ENCODE measurements at places on chromosomes 3 and 15.
A peak's percentile ranks its signal among the peaks of the same experiment; 100 is the strongest.

DNA sequence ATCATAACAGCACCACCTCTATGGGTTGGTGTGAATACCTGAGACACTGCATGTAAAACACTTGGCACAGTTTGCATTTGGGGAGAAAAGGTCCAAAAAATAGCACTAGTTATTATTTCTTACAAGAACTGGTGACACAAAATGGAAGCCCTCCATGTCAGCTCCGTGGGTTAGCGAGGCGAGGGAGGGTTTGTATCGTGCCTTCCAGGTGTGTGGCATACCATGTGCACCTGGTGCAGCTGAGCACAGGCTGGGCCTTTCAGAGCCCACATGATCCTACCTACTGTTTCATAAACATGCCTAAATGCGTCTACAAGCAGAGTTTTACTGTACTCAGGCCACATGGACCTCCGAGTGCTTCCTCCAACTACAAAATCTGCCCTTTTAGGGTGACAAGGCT lies 5.6 kb downstream of the CXCR6 start:
- no peak for DNase-seq

DNA sequence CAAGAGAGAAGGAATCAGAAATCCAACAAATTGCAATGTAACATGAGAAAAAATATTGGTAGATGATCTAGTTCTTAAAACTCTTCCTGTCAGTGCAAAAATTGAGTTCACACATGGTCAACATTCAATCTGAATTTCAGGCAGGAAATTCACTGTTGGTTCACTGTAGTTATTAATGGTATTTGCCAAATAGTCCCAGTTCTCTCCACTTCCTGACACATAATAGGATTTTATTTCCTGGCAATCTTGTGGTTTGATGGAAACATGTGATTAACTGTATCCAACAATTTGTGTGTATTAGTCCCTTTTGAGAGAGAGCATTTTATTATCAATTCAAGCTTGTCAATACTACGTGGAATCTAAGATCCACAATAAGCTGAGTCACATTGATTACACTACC lies 1103.1 kb downstream of the ROBO2 start:
- DNase-seq = no peak

- no peak for DNase-seq
Measured at GRCh38 chr15:89749054-89749453, 2.0 kb downstream of the MESP1 start.

DNA sequence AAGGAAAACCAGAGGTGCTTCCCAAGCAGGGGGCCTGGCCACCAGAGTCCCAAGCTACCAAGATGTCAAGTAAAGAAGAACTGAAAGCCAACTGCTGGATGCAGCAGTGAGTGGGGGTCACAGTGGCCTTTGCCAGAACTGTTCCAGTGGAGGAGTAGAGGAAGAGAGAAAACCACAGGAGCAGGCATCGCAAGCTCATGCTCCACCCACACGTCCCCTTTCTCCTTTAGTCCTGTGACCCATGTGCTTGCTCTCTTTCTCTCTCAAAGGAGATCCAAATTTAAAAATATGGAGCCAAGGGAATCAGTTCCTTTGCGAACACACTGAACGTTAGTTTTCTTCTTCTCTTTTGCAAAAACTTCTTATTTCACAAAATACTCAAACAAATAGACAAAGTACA lies 12.4 kb upstream of the ABHD2 start:
- no peak for DNase-seq

DNA sequence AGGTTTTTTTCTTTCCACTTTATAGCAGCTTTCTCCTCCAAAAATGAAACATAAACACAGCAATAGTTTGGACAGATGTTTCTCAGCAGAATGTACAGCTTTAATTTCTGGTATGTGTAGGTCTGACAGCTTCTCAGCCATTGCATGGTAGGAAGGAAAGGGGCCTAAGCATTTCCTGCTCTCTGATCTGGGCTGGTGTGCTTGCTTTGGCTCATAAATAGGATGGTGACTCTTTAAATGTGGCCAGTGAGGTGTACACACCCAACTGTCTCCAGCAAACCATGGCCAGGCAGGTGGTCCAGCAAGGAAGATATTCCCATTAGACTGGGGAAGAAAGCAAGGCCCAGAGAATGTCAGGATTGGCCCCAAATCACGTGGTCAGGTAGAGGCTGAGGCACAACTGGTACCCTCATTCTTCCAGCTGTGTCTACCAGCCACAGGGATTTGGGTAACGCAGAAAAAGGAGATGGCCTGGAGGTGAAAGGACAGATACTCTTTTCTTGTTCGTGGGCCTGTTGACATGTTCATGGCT lies 52.1 kb downstream of the ITGA11 start:
- DNase-seq = no peak

DNA sequence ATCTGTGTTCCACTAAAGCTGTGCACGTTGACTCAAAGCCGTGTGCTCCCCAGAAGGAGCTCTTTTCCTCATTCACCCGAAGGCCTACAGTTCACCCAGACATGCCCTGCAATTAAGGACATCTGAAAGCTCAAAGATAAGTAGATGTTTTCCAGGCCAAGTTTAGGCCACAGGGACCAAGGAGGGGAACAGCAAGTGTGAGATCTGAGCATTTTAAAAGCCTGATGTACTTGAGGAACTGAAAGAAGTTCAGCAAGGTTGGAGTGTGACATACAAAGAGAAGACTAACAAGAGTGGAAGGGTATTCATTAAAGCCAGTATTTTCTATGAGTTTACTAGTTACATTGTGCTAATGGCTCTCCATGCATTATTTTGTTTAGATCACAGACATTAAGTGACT lies 68.0 kb downstream of the CASR start:
- no peak for DNase-seq

- DNase-seq = peak; percentile 77
Measured at GRCh38 chr3:118938183-118938961, 96.3 kb downstream of the IGSF11 start.

GRCh38 chr15:90839187-90840071 lies 29.0 kb upstream of the FURIN start:
- no peak for DNase-seq

- no peak for DNase-seq
Measured at GRCh38 chr15:31263751-31264558, 62.7 kb upstream of the KLF13 start.

- peak; percentile 69 for DNase-seq
Measured at GRCh38 chr3:133040696-133041523, 2.7 kb downstream of the TMEM108 start.

- DNase-seq = no peak
Measured at GRCh38 chr3:128489927-128490649, 2.9 kb downstream of the GATA2 start.

DNA sequence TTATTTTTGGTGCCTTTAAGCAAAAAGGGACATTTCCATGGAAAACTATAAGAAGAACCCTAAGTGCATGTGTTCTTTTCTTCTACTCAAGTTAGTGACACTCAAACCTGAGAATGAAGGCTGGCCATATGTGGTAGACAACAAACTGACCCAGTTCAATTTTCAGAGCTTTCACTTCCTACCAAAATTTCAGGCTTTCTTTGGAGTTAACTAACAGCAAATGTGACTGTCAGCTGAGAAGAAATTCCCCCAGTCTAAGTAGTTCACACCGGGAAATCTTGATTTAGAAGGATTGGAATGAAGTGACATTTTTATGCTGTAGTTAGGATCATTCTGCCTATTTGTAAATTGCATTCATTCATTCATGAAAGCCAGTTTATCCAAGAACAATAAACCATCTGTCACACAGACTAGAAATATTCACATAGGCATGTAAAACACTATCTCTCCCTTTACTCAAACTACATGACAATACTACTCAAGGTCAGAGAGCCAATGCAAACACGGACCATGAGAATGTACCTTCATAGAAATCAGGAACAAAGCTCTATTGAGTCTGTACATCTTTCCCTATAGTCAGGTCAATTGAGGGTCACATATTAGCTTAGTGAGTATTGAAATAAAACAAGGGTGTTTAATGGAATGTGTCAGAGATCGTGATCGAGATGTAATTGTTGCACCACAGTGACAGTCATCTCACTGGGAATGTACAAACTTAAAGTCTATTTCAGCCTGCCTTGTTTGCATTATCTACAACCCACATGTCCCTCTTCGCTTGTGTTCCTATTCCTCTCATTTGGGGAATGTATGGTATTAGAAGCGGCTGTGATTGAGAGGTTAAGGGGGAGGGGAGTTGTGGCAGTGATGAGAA lies 113.8 kb upstream of the TGFBR2 start:
- no peak for DNase-seq

- no peak for DNase-seq
Measured at GRCh38 chr3:171827836-171828458, 15.2 kb upstream of the TMEM212 start.

All from H4 (cell line).